ENCODE measurements at places on chromosomes 4 and X.

GRCh38 chr4:32321421-32321820 lies 1601.3 kb downstream of the PCDH7 start:
- DNase-seq: no peak

DNA sequence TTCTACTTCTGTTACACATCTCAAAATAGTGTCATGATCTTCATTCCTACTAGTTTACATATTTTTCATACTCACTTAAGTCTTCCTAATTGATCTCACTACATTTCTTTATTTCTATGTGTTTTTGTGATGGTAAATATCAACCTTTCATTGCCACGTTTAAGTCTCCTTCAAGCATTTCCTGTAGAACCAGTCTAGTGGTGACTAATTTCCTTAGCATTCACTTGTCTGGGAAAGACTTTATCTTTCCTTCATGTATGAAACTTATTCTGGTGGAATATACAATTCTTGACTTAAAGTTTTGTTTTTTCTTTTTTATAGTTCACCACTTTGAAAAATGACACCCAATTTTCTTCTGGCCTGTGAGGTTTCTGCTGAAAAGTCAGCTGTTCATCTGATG lies 181.4 kb upstream of the NEIL3 start:
- DNase-seq: no peak

GRCh38 chr4:164440199-164440598 lies 313.7 kb upstream of the SMIM31 start:
- DNase-seq: no peak

- DNase-seq: no peak
Measured at GRCh38 chr4:116108606-116109005, 976.8 kb downstream of the TRAM1L1 start.

- DNase-seq: no peak
Measured at GRCh38 chr4:93983140-93983539, 154.6 kb downstream of the ATOH1 start.

GRCh38 chr4:152259866-152260265 lies 276.0 kb downstream of the FBXW7 start:
- DNase-seq: no peak

DNA sequence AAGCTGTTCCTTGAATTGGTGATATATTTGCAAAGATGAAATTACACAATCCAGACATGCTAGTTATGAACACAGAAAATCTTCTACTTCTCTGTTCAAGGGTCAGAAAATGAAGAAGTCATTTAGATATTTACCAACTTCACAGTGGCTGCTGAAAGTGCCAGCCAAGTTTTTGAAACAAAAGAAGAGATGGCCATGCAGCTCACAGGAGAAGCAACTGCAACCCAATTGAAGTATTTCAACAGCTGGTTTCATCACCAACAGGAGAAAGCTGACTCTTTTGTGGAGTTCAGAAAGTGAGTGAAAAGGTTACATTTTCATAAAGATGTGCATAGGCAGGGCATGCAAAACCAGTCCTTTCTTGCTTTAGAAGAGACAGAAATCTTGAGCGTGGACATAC lies 70.1 kb upstream of the LSM6 start:
- DNase-seq: no peak

DNA sequence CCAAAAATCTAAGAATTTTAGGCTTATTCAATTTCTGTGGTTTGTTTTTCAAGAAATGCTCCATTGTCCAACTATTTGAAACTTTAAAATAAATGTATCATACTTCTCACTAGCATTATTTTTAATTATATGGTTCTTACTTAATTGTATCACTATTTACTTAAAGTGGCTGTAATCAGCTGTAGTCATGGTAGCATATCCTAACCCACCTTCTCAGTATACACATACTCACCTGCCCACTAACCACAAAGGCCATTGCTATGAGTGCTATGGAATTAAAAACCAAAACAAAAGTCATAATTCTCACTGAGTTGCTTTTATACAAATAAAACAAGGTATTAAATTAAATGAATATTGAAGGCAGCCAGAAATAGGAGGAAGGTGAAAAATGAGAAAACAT lies 5.0 kb downstream of the FBXO8 start:
- no peak for DNase-seq

DNA sequence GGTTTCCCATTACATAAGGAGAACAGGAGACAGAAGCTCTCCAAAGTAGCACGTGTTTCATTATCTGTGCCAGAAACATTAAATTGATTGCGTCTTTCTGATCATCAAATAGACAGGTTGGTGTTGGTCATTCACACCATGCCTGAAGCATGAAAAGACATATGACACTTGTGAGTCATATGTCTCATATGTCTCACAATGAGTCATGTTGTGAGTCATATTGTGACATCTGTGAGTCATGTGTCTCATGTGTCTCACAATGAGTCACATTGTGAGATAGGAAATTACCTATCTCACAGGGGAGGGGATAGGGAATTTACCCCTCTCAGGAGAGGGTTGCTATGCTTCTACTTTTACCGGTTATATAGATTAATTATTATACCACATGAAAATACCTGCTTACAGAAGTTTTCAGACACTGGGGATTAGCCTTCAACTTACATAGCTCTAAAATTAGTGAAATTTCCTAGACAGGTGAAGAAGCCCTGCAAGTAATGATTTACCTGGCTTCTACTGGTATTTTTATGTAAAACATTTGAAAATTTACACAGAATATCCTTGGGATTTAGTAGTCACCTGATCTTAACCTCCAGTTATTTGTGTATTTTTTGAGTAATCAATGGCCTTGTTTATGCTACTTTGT lies 80.8 kb downstream of the NPFFR2 start:
- DNase-seq: no peak
